Heart right ventricle (tissue), 16 donors: ENCODE measurements at places on chromosomes 3 and 15. TPM values are rescaled to one million over a fixed set of nuclear protein-coding genes. Genes with fewer than 3 reads are reported as not detected.

The ABI3BP gene
- total RNA-seq = 30.2 TPM

The RASL12 gene
- 4.4 TPM for total RNA-seq

The ACKR2 gene
- total RNA-seq = 1.2 TPM

The PATL2 gene
- 3.5 TPM for total RNA-seq

The VGLL3 gene
- total RNA-seq = 3.3 TPM

The GAP43 gene
- not detected for total RNA-seq

The EIF4G1 gene
- total RNA-seq = 208 TPM

The STAC gene
- 0.54 TPM for total RNA-seq

The SAXO2 gene
- 1.6 TPM for total RNA-seq

The CYFIP1 gene
- 22.5 TPM for total RNA-seq

The CHRNB4 gene
- total RNA-seq = not detected

The SH2D7 gene
- not detected for total RNA-seq

The XCR1 gene
- total RNA-seq = not detected

The SEC61A1 gene
- 56.3 TPM for total RNA-seq

The GOLGA8G gene
- total RNA-seq = not detected

The FRMD5 gene
- 27.4 TPM for total RNA-seq

The RETNLB gene
- not detected for total RNA-seq

The CD200R1 gene
- total RNA-seq = 0.46 TPM

The IL5RA gene
- 0.97 TPM for total RNA-seq

The ATP13A5 gene
- total RNA-seq = not detected

The KBTBD12 gene
- 54.2 TPM for total RNA-seq

The ADCY5 gene
- 245 TPM for total RNA-seq

The HHATL gene
- total RNA-seq = 759 TPM

The TFDP2 gene
- 55.4 TPM for total RNA-seq
